Liver (tissue), 10 donors: ENCODE measurements at places on chromosomes 4 and X.

DNA sequence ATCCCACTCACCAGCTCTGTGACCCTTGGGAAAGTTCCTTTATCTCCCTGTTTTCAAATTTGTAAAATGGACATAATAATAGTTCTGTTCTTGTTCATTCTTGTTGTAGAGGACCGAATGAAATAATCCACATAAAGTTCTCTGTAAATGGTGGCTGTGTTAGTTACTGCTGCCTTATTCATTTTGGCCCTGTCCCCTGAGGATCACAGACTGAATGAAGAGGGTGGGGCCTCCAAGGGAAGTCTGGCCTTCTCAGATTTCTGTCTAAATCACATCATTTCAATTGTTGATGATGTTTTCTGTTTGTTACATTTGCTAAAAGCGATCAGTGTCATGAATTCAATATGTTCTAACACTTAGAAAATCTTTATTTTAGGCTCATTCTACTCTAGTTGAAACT, 117.9 kb downstream of the PPEF1 start:
- no peak overlapping the region for H3K27ac ChIP-seq
- no peaks in the 10 kb centered on the region for H3K4me1 ChIP-seq
- DNase-seq: no peak
- no peak overlapping the region for H3K4me3 ChIP-seq
- no peaks in the 10 kb centered on the region for H3K27me3 ChIP-seq

DNA sequence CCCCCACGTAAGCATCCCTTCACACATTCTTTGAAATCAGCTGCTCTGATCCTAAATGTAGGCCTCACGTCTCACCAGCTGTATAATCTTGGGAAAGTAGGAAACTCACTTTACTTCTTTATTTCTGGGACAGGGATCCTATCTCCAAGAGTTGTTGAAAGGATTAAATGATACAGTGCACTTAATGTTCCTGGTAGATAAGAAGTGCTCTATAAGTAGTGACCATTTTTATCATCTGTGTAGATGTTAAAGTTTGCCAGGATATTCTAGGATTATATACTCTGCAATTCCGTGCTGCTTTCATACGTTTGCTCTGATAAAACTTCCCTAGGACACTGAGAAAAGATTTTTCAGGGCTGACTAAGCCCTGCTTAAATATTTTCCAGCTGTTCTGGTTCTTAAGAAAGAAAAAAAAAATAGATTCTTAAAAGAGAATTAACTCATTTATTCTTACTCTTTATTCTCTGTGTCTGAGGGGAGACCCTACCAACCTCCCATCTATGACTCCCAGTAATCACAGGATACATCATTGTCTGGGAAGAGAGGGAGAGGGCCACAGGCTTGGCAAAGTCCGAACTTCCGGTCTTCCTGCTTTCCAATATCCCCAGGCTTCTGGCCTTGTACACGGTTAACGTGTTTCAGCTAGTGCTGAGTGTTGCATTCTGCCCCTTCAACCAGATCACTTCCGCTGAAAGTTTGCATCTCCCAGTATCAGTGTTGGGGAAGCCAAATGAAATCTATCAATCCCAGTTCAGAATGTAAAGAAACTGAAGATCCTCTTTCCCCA, 269.2 kb downstream of the TRIML1 start:
- H3K36me3 ChIP-seq: no peaks in the 10 kb centered on the region
- no peak overlapping the region for H3K27ac ChIP-seq
- no peak overlapping the region for H3K4me3 ChIP-seq
- DNase-seq: no peak

DNA sequence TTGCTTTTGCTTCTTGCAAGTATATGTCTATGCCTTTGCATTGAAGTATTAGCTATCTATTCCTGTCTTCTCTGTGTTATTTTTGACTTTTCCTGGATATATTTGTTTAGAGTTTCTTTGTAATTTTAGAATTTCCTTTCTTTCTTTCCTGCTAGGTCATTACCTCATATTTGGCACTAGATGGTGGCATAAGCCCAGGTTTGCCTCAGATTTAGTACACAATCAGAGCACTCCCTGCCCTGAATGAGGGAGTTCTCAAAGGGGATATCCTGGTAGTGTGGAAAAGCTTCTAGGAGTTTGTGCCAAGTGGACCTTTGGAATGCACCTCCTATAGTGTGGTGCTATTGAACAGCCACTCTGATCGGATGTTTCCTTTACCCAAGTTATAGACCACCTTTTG, 181.6 kb downstream of the UGT8 start:
- H3K36me3 ChIP-seq: no peaks in the 10 kb centered on the region
- DNase-seq: no peak
- H3K4me3 ChIP-seq: no peak overlapping the region
- no peak overlapping the region for H3K27ac ChIP-seq
- H3K4me1 ChIP-seq: no peaks in the 10 kb centered on the region

- no peak for DNase-seq
- H3K36me3 ChIP-seq: no peaks in the 10 kb centered on the region
- no peak overlapping the region for H3K4me3 ChIP-seq
- no peak overlapping the region for H3K27ac ChIP-seq
- no peaks in the 10 kb centered on the region for H3K27me3 ChIP-seq
Measured at GRCh38 chr4:162952232-162952631, 214.5 kb downstream of the NAF1 start.

GRCh38 chr4:62909238-62909637, 1500.0 kb downstream of the TECRL start:
- H3K36me3 ChIP-seq: no peaks in the 10 kb centered on the region
- no peak overlapping the region for H3K4me3 ChIP-seq
- no peak for DNase-seq
- H3K27ac ChIP-seq: no peak overlapping the region
- H3K4me1 ChIP-seq: no peaks in the 10 kb centered on the region
- no peaks in the 10 kb centered on the region for H3K27me3 ChIP-seq

- no peaks in the 10 kb centered on the region for H3K27me3 ChIP-seq
- no peaks in the 10 kb centered on the region for H3K36me3 ChIP-seq
- H3K4me3 ChIP-seq: no peak overlapping the region
- H3K27ac ChIP-seq: no peak overlapping the region
- H3K4me1 ChIP-seq: peaks cover 14% of the 10 kb centered on the region
Measured at GRCh38 chr4:83542225-83542624, 6.3 kb downstream of the GPAT3 start.

DNA sequence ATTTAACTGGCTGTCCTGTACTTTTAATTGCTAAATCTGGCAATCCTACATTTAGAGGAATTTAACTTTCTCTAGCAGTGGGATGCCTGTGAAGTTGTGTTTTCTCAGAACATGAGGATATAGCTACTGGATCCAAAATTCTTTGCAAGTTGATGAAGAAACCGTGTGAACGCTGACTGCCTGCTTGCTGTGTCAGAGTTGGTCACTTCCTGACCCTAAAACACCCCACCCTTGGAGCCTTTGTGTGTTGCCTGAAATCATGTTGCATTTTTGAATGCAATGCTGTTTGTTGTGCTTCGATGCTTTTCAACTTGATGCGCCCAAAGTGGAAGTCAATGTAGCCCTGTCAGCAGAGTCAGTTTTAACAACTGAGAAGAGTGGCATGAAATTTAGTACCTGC, 211.2 kb downstream of the ANK2 start:
- H3K36me3 ChIP-seq: no peaks in the 10 kb centered on the region
- H3K4me1 ChIP-seq: no peaks in the 10 kb centered on the region
- DNase-seq: no peak
- H3K27me3 ChIP-seq: no peaks in the 10 kb centered on the region
- no peak overlapping the region for H3K27ac ChIP-seq

GRCh38 chr4:136484996-136485395, 1047.3 kb downstream of the PCDH18 start:
- no peak for DNase-seq
- no peaks in the 10 kb centered on the region for H3K36me3 ChIP-seq
- no peaks in the 10 kb centered on the region for H3K4me1 ChIP-seq
- no peak overlapping the region for H3K27ac ChIP-seq
- H3K4me3 ChIP-seq: no peak overlapping the region
- no peaks in the 10 kb centered on the region for H3K27me3 ChIP-seq
